ENCODE measurements at places on chromosomes 13 and 19.

GRCh38 chr19:6613711-6614110 is 22.8 kb upstream of the CD70 start:
- no peak for DNase-seq

- no peak for DNase-seq
Measured at GRCh38 chr13:29493796-29494195, 101.7 kb downstream of the SLC7A1 start.

DNA sequence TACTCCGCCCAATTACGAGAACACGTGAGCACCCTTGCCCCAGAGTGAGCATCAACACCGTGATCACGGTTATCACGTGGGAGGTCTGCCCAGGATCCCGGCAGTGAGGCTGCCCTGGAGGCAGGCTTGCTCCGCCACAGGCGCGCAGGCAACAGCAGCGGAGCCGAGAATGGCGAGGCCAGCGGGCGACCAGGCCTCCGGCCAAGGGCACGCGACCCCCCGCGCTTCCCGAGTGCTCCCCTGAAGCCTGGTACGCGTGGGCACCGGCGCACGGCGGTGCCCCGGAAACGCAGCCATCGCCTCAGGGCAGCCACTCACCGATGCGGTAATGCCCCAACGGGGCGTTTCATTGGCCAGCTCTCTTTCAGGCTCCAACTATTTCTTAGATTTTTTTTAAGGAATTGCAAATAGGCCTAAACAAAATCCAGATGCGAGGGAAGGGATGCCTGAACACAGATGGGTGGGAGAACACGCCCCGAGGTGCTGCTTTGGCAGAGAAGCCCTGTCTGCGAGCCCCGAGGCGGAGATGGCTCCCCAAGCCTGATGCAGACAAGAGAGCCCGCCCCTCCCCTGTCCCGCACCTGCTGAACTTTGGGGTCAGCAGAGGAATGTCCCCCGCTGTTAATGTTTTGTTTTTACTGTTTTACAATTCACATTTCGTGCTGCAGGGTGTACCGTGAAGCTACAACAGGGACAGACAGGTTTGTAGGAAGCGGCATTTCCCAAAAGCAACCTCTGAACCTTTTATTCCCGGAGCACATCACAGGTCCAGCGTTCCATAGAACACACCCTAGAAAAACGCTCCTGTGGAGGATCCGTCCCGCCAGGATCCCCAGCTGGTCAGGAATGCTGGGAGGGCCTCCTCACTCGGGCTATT is 132.7 kb downstream of the ZDHHC20 start:
- peak; percentile 41 for DNase-seq

DNA sequence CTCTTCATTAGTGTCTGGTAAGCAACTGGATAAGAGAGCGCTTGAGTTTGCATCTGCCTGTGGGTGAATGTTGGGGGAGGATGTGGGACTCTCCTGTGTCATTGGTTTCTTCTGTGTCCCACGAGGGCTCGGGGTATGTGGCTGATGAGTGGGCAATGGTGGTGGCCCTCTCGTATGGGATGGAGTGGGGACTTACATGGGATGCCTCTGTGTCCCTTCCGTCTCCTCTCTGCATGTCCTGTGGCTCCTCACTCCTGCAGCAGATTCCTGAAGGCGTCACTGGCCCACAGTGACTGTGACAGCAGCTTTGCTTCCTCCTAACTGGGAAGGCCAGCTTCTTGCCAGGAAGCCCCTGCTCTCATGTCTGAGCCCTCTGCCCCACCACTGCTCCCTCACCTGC is 2.6 kb upstream of the LRP3 start:
- DNase-seq, result no peak

GRCh38 chr13:43316281-43316680 is 292.9 kb downstream of the DNAJC15 start:
- DNase-seq, result no peak

DNA sequence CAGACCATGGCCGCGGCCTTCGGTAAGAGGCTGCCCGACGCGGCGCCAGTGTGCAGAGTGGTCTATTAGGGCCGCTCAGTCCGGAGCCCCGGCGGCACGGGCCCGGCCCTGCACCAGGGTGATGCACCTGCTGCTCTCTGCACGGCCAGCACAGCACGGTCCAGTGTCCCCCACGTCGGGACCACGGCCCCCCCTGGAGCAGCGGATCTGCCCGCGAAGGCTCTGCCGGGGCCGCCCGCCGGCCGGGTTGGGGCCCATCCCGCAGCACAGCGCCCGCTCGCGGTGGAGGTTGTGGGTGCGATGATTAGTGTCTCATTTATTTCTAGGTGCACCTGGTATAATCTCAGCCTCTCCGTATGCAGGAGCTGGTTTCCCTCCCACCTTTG is 7.9 kb downstream of the PTBP1 start:
- DNase-seq, result peak; percentile 14

- no peak for DNase-seq
Measured at GRCh38 chr13:108919036-108919907, 289.9 kb downstream of the MYO16 start.

GRCh38 chr13:20990910-20991525 is 70.4 kb downstream of the LATS2 start:
- DNase-seq, result no peak

DNA sequence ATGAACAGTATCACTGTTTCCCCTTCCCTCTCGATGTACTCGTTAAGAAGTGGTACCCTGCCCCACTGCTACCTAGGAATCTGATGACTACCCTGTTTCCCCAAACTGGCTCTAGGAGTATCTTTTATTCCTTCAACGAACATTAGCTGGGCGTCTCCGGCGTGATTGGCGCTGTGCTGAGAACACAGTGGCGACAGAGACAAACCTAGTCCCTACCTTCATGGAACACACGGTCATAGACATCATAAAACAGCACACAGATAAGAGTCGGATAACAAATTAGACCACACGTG is 730 bp downstream of the SYMPK start:
- DNase-seq, result no peak

DNA sequence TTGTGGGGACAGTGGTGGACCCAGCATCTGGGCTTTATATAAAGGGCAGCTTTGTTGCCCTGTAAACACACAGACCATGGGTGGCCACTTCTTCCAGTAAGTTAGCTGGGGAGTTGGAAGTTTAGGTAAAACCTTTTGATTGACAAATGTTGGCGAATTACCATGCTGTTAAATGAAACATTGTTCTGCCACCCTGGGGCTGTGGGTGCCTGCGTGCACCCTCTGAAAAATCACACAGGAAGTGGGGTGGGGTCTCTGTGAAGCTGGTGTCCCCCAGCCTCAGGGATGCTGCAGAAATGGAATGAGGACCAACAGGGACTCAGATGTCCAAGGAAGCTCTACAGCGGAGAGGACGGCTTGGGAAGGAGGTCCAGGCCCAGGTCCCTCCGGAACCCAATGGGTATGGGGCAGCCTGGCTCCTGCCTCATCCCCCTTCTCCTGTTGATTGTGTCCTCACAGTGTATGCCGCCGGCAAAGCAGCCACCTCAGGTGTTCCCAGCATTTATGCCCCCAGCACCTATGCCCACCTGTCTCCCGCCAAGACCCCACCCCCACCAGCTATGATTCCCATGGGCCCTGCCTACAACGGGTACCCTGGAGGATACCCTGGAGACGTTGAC is 2.8 kb upstream of the USF2 start:
- DNase-seq, result no peak

DNA sequence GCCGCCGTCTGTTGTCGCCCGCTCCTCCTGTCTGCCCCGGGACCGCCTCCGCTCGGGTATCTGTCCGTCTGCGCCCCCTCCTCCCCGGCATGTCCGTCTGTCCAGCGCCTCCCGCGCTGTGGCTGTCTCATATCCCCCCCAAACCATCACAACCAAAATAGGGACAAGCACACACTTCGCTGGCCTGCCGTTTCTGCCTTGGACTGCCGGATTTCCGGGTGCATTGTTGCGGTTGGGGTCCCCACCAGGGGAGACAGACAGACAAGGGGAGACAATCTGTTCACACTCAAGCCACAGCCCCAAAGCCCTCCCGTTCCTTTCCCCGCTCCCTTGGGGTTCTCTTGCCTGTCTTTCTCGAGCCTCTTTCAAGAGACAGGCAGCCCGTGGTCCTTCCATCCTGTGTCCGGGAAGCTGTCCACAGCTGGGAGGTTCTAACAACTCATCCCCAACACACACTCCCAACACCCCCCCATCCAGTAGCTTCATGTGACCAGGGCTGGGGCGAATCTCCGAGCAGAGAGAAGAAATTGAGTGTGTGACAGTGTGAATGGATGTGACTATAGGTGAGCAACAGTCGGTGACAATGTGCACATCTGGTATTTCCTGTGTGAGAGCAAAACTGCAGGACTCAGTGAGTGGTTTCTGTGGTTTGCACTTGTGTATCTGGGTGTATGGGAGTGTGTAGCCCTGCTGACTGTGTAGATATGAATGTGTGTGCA is 16.5 kb upstream of the FOSB start:
- DNase-seq, result peak; percentile 77

- no peak for DNase-seq
Measured at GRCh38 chr13:44234566-44234965, 139.1 kb upstream of the SERP2 start.

DNA sequence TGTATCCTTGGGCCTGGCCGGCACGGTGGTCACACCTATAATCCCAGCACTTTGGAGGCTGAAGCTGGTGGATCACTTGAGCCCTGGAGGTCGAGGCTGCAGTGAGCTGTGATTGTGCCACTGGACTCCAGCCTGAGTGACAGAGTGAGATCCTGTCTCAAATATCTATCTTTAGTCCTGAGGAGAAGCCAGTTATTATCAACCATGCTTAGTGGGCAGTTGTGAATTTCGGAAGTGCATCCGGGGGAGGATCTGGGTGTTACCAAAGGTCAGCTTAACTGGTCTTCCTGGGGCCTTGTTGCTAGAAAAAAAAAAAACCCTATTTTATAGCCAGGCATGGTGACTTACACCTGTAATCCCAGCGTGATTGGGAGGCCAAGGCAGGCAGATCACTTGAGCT is 9.6 kb downstream of the DHDH start:
- DNase-seq, result no peak

GRCh38 chr13:95479731-95480130 is 72.8 kb upstream of the CLDN10 start:
- DNase-seq, result no peak

DNA sequence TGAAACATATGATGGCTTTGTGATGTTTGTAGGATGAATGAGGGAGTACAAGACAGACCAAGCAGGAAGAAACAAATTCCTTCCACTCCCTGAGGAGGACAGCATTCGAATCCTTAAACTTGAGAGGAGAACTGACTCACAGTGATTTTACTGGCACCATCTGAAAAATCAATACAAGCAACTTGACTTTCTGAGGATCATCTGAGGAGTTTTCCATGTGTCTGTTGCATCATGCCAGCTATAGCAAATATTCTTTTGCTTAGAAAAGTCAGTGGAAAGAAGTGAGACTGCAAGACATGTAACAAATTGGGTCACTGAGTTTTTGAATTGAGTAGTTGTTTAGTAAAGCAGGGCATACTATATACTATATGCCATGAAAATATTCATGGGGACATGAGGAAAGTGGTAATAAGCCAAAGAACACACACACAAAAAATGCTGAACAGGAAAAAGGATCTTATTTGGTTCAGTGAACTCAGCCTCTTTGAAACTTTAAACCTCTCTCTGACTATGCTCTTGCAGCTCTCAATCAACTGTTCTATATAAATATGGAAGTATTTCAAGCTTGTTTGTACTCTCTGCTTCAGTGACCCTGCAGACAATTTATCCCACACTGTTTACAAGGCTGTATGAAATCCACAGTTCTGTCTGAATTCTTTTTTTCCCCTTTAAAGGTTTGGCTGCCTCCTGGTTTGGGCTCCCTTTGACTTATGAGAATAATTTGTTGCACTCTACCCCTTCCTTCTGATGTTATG is 35.5 kb downstream of the SERTM1 start:
- no peak for DNase-seq

- no peak for DNase-seq
Measured at GRCh38 chr13:46339035-46339666, 47.9 kb downstream of the RUBCNL start.

- DNase-seq, result no peak
Measured at GRCh38 chr13:25802579-25802978, 249.2 kb downstream of the SHISA2 start.

- no peak for DNase-seq
Measured at GRCh38 chr13:45103449-45103848, 16.9 kb upstream of the GTF2F2 start.

DNA sequence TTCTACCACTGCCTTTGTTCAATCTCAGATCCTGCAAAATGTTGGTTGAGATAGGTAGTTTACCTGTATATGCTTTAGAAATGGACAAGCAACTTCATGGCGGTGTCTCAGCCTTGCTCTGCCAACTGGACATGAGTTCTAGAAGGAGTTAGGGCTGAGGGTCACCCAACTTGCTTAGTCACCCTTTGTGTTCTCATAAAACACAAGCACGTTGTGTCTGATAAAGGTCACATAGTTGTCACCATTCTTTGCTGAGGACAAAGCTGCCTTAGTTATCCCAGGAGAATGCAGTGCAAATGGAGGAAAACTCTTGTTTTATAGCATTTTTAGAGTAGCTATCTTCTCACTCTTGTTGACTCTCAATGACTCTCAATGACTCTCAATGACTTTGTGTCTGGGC is 218.4 kb upstream of the TMTC4 start:
- no peak for DNase-seq

DNA sequence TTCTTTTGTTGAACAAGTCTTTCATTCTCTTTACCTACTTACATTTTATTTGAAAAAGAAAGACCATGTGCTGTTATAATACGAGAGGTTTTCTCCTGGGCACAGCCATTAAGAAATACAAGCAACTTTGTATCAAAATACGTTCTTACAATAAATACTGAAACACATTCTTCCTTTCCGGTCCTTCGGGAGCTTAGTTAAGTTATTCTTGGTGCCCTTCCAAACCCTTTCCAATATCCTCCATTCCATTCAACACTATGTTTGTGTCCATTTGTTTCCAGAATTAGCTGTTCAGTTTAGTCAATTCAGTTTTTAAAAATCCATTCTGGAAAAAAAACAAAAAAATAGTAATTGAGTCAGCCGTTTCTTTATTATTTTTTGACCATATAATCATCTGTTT is 746.8 kb upstream of the SLC10A2 start:
- DNase-seq, result no peak

- no peak for DNase-seq
Measured at GRCh38 chr13:104567114-104567513, 1500.9 kb upstream of the SLC10A2 start.

- no peak for DNase-seq
Measured at GRCh38 chr19:23779645-23780044, 21.0 kb upstream of the ZNF681 start.

GRCh38 chr13:41199526-41199925 is 5.2 kb upstream of the KBTBD7 start:
- DNase-seq, result no peak

DNA sequence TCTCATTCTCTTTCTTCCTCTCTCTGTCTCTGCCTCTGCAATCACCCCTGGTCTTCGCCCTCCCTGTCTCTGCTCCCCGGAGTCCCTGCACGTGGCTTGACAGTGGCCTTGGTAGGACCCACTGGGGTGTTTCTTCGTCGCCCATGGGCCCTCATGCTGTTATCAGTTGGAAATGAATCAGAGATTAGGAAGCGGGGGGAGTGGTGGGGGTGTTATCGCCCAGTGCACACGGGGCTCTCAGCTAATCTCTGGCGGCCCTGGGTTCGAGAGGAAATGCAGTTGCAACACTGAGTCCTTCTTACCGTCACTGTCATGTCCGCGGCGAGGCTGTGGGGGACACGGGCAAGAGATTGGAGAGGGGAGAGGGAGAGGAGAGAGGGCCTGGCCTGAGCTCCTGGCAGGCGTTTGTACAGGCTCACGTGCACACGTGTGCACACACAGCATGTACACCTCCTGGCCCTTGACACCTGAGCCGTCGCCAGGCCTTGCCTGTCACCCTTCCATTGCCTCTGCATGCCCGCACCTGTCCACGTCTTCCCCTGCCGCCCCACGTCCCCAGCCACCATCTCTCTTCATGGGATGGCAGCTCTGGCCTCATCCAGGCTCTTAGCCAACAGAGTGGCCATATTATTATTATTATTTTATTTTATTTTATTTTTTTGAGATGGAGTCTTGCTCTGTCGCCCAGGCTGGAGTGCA is 37.8 kb upstream of the SLC7A10 start:
- no peak for DNase-seq
